ENCODE measurements at places on chromosomes 3 and 15.

DNA sequence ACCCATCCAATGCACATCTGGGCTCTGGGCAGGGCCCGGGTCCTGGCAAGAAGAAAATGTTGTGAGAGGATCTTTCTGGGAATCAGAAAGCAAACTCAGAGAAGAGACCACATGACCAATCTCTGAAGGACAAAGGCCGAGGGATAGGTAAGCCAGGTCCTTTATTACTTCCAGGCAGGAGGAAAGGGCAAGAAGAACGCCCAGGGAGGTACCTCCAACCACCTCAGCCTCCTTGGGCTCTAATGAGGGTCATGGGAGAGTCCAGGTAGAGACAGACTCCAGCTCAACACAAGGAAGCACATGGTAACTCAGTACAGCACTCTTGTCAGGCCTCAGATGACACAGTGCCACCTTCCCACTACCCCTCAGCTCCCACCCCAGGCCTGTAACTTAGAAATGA, 26.0 kb downstream of the ZNF445 start:
- no peak for DNase-seq

DNA sequence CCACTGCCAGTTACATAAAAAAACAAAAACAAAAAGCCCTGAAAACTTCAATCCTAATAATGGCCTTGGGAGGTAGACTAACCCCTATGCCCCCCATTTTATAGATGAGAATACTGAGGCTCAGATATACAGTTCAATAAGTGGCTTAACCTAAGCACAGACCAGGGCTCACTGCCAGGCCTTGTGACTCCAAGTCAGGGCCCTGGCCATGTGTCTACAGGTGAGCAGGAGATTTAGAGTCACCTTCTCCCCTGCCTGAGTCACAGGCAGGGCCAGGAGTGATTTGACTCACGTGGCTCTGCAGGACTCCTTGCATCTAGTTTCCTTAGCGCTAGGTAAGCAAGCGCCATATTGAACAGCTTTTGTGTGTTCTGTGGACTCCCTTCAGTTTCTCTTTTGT, 98.6 kb upstream of the ETV5 start:
- no peak for DNase-seq

- DNase-seq: no peak
Measured at GRCh38 chr3:38617137-38617536, 32.4 kb downstream of the SCN5A start.

DNA sequence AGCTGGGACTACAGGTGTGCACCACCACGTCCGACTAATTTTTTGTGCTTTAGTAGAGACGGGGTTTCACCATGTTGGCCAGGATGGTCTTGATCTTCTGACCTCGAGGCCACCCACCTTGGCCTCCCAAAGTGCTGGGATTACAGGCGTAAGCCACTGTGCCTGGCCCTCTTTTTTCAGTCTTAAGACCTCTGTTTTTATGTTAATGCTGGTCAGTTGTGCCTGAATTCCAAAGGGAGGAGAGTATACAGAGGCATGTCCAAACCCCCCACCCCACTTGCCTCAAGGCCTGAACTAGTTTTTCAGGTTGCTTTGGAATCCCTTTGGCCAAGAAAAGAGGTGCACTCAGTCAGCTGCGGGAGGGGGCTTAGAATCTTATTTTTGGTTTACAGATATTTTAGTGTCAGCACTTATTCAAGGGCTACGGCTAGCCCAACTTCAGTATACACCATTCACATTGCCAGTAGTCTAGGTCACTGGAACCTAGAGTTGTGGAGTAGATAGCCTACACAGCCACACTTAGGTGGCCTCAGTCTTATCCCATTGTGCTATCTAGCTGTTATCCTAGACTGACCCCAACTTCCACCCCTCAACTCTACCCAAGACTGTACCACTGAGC, 128.0 kb upstream of the TPM1 start:
- DNase-seq: no peak

- no peak for DNase-seq
Measured at GRCh38 chr3:148459931-148460513, 237.7 kb upstream of the AGTR1 start.

- DNase-seq: no peak
Measured at GRCh38 chr15:32951736-32952464, 234.1 kb downstream of the GREM1 start.

DNA sequence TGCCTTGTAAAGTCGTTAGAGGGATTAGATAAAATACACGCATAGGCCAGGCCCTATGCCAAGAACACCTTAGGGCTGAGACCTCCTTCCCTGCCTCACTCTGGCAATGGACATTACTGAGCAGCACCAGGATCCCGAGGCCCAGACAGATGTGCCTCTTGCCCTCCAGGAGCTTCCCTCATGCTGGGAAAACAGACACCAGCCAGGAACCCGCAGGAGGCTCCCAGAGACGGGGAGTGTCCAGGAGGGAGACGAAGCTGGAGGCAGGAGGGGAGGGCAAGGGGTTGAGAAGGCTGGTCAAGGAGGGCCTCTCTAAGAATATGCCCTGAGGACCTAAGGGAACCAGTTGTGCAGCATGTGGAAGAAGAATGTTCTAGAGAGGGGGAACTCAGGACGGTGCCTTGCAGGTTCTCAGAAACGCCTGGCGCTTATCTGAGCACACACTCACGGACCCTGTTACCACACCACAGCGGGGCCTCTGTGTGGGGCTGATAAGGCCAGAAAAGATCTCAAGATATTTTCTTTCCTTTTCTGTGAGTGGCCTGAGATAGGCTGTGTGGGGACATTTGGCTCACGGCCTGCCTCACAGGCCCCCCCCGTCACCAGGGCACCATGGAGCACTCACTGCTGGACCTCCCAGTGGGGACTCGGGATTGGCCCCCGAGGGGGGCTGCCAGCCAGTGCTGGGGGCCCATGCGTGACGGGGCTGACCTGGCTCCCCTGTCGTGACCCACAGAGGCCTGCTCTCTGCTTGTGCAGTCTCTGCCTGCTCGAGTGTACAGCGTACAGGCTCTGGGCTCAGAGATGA, 22.0 kb upstream of the CYP11A1 start:
- DNase-seq: no peak

DNA sequence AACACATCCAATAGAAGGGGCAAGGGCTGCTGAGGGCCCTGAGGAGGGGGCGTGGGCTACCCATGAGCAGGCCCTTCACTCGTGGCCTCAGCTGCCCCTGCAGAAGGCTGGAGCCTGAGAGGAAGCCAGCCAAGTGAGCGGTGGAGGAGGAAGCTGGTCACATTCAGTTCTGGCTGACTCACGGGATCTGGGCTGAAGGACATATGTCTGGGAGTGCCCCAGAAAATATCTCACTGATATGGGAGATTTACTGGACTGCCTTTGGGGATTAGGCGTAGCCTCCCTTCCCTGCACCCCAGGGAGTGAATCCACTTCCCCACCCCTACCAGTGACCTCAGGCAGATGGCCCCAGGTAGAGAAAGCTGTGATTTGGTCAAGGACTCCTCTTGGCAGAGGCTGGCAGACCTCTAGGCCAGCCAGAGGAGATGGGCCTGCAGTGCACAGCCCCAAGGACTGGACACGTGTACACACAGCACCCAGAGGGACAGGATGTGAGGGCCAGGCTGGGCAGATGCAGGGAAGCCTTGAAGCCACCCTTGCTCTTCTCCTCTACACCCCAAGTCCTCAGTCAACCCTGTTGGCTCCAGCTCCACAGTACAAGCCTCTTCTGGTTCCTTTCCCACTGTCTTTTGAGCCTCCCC, 14.2 kb upstream of the ANKDD1A start:
- DNase-seq: no peak

GRCh38 chr3:19877656-19878055, 56.4 kb downstream of the EFHB start:
- no peak for DNase-seq

DNA sequence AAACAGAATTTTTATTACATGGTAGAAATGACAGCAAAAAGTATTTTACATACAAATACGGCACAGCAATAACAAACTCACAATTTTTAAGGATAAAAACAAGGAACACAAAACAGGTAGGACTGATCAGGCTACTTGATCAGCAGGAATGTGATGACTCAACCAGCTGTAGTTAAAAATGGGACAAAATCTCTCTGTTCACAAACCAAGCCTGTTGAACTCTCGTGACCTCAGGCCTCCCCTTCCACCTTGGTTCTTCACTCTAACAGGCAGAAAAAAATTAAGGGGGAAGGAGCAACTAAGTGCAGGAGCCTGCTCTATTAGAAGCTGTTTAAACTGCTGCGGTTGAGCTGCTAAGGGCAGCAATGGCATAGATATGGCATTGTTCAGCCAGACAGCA, 18.7 kb downstream of the FBXL22 start:
- no peak for DNase-seq

GRCh38 chr15:23566071-23566554, 639 bp downstream of the MKRN3 start:
- DNase-seq: no peak

DNA sequence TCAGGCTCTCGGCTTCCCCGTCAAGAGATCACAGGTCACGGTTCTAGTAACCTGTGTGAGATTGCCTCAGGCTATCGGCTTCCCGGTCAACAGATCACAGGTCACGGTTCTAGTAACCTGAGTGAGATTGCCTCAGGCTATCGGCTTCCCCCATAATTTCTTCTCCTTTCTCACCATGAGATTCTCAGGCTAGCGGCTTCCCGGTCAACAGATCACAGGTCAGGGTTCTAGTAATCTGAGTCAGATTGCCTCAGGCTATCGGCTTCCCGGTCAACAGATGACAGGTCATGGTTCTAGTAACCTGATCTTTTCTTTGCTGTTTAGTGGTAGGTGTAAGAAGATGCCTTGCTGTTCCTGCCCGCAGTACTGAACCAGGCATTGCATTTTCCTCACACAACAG, 418.2 kb upstream of the ZNF717 start:
- no peak for DNase-seq

DNA sequence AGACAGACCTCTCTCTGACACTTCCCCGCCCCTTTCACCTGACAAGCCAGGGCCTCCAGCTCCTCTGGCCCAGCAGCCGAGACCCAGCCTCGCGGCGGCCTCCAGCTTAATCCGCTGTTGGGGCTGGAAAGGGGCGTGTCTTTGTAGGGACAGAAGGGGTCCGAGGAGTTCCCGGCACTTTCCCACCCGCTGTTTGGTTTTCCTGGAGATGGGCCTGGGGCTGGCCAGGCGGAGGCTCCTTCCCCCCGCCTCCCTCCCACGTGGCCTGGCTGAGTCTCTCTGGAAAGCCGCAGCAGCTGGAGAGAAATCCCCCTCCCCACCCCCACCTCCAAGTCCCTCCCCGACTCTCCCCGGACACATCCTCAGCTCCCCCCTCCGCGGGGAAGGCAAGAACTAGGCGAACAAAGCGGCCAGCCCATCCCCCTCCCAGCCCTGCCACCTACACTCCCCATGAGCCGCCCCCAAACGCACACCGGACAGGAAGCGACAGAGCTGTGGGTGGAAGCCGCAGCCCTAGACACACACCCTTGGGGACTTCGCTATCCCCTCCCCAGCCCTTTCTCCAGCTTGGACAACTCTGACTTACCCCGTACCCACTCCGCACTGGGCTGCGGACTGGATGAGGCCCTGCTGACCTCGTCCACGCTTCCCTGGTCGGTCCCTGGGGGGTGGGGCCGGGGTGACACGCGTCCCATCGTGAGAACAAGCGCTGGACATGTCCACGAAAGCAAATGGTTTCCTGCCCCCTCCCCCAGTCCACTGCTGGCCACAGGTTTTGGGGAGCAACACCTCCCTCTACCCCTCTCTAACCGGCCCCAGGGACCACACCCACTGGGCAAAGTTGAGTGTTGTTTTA, 1.2 kb downstream of the IGDCC4 start:
- peak; percentile 49 for DNase-seq

DNA sequence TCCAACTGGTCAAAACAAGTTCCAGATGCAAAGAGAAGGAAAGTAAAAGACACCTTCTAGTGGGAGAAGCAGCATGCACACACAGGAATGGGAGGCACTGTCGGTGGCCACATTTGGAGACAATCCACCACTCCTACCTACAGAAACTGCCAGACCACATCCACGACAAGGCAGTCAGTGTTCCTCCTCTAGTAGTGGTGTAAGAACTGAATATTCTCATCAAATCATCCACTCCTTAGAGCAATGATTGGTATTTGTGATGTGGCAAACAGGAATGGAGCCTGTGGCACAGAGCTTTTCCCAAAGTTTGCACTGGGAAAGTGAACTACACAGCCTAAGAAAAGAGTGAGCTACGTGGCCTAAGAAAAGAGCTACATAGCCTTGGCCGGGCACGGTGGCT, 5.1 kb upstream of the SPINT1 start:
- no peak for DNase-seq

DNA sequence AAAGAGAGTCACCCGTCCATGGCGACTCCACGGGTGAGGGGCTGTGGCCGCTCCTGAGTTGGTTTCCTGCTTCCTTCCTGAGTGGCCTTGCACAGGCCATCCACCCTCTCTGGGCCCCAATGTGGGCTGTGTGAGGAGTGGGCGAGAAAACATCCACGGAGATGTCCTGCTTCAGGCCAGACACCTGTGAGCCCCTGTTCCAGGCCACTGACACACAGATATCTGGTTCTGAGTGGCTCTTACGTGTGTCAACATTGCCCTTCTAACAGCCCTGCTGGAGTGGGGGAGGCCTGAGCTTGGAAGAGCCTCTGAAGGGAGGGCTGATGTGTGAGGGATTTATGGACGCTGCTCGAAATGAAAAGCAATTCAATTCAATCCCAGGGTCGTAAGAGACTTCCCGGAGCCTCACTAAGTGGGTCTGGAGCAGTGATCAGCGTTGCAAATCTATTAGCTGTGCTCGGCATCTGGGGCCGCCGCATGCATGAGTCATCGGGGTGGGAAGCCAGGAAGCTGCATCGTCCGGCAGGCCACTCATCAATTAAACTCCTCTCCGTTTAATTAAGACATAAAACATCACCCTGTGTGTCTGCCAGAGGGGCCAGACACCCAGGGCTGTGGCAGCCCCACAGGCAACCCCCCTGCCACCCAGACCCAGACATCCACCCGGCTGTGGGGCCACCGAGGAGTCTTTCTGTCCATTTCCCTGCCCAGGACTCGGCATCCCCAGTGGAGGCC, 20.0 kb upstream of the PRR23E start:
- DNase-seq: no peak

- no peak for DNase-seq
Measured at GRCh38 chr3:159657176-159657575, 331.5 kb upstream of the IL12A start.

DNA sequence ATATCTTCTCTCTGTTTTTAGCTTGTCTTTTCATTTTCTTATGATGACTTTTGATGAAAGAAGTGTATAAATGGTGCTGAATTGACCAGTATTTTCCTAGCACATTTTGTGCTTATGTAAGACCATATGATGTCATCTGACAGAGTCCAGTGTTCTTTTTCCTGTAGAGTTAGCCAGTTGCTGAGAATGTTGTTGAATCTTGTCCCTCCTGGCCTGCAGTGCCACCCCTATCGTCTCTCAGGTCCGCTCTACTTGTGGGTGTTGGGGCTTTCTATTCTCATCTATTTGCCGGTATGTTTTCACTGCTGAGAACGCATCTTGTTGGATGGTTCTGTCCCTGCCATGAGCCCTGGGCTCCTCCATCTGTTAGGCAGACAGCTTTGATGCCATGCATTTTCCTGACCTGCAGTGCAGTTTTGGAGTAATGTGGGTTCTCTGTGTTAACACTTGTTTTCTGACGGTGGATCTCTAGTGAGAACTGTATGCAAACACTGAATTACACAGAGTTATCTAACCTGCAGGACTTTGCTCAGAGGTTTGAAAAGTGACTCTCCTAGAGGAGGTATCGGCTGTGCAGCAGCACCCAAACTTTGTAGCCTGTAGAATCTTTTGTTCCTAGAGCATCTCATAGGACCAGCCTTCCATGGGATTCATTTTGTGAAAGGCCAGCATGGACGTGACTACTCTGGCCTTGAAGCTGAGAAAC, 44.6 kb downstream of the SLC6A20 start:
- DNase-seq: no peak
